ENCODE measurements at places on chromosomes 3 and 15.

GRCh38 chr3:46619845-46620778, 7.8 kb downstream of the FAM240A start:
- DNase-seq: no peak

DNA sequence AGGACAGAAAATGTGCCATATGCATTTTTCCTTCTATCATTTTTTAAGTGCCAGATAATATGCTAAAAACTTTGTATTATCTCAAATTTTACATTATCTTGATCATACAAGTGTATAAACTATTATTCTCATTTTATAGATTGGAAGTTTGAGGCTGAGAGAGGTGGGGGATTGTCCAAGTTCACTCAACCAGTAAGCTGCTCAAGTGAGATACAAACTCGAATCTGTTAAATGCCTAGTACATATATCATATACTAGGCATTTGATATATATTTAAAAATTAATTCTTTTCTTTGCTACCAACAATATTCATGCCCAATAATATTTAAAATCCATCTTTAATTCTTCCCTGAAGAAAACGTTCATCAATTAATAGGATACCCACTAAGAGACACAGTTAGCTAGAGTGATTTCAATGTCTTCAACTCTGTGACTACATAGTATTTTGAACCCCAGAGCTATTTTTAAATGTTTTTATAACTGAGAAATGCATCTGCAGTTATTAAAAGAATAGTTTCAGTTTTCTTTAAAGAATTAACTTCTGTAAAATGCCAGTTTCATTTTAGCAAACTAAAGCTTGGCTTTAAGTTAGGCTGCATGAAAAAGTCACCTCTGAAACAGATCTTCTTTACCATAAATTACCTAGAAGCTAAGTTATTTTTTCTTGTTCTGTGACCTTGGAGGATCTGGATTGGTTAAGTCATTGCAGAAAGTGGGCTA, 40.4 kb downstream of the IQCB1 start:
- no peak for DNase-seq

- DNase-seq: no peak
Measured at GRCh38 chr3:66907136-66907535, 91.0 kb upstream of the KBTBD8 start.

GRCh38 chr15:40264321-40265153, 18.3 kb downstream of the ANKRD63 start:
- DNase-seq: no peak

DNA sequence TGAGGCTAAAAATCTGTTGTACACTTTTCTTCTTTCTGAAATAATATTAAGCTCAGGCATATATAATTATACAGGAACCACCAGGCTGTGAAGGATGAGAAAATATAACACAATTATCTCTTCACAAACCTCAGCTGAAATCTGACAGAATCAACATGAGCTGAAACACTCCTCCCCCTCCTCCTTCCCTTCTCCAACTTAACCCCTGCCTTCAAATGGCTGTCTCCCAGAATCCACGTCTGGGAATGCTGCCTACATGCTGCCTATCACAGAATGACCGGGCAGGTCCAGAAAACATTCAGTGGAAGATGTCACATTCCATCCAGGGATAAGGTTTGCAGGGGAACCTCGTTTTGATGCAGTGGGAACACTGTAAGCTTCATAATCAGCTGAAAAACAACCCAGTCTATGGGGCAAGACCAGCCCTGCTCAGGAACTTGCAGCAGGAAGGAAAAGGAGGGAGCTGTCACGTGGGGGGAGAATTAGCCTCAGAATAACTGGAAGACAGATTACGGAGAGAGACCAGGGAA, 44.0 kb upstream of the SEMA6D start:
- no peak for DNase-seq

DNA sequence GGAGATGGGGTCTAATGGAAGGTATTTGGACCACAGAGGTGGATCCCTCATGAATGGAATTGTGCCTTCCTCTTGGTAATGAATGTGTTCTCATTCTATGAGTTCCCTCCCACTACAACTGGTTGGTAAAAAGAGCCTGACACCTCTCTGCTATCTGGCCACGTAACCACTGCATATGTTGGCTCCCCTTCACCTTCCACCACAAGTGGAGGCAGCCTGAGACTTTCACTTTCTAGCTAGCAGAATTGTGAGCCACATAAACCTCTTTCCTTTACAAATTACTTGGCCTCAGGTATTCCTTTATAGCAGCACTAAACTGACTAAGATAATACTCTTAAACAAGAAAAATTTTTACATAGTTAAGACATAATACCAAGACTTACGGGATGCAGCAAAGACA, 155.3 kb downstream of the NR1I2 start:
- DNase-seq: no peak

GRCh38 chr3:173939331-173939730, 541.8 kb downstream of the NLGN1 start:
- no peak for DNase-seq

- DNase-seq: no peak
Measured at GRCh38 chr3:130834476-130834875, 59.4 kb upstream of the ATP2C1 start.

- no peak for DNase-seq
Measured at GRCh38 chr15:86483936-86484335, 404.3 kb downstream of the AGBL1 start.

- DNase-seq: no peak
Measured at GRCh38 chr15:101570241-101570640, 80.7 kb upstream of the PCSK6 start.

- no peak for DNase-seq
Measured at GRCh38 chr3:106381939-106382335, 513.1 kb upstream of the CBLB start.

- DNase-seq: no peak
Measured at GRCh38 chr15:88482263-88482662, 14.8 kb downstream of the MRPS11 start.

DNA sequence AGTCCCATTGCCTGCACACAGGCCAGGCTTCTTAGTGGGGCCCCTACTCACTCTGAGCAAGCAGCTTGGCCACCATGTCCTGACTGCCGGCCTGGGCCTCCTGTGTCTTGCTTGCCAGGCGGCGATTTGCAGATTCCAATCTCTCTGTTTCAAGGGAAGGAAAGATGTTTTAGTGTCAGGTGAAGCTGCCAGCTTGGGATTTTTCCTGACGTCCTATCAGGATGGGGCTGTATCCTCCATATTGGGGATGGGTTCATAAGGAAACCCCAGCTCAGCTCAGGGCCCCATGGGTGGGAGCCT, 8.5 kb downstream of the AMOTL2 start:
- no peak for DNase-seq

- DNase-seq: no peak
Measured at GRCh38 chr15:96273317-96274086, 57.0 kb upstream of the NR2F2 start.

DNA sequence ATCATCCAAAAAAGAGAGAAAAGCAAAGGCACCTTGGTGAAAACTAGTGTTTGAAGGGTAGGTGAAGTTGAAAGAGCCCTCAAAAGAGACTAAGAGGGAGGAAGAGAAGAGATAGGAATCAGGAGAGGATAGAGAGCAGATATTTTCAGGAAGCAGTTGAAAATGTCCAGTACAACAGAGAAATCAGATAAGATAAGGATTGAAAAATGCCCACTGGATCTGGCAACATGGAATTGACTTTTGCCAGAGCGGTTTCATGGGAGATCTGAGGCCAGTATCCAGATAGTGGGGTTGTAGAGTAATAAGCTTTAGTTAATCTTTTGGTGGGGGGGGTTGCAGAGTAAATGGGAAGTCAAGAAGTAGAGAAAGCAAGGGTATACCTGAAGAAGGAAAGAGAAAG, 337.4 kb downstream of the IL5RA start:
- DNase-seq: no peak

- DNase-seq: no peak
Measured at GRCh38 chr3:13850161-13850945, 29.5 kb downstream of the WNT7A start.

GRCh38 chr3:18758047-18758704, 333.0 kb upstream of the SATB1 start:
- no peak for DNase-seq

DNA sequence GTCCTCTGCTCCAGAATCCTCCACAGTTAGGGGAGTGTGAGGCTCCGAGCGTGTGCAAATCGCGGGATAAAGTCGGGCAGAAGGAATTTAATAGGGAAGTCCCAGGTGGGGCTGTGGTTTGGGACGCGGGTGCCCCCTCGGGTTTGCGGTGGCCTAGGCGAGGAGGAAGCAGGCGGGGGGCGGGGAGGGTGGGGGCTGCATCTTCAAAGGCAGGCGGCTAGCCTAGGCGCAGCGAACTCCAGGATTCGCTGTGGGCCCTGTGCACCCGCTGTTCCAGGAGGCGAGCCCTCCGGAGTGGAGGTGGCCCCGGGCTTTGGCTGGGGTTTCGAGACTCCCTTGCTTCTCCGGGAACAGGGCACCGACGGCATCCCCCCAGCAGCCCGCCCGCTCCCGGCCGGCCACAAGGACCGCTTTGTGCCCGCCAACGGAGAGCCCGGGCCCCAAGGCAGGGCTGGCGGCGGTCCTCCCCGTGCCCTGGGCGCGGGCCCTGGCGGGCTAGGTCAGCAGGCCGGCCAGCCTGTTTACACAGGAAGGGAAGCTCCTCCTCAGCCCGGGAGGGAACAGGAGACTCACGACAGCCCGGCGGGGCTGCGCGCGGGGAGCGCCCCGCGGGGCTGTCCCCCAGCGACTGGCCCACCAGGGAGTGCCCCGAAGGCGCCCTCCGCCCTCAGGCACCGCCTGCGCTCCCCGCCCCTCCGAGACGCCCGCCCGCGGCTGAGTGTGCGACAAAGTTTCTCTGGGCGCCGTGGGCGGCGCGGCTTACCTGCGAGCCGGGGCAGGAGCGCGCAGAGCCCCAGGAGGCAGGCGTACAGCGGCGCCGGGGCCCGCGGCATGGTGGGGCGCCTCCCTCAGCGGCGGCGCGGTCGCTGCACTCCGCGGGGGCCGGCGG, 753 bp downstream of the ITGB5 start:
- peak; percentile 56 for DNase-seq

GRCh38 chr15:47750030-47750739, 32.9 kb downstream of the SEMA6D start:
- peak; percentile 17 for DNase-seq

GRCh38 chr15:38538328-38539007, 26.1 kb downstream of the RASGRP1 start:
- DNase-seq: no peak

All from head of caudate nucleus (tissue), 42 donors.